Aortic smooth muscle cell (primary cell): ENCODE measurements at places on chromosomes 11 and 22. TPM values are rescaled to one million over a fixed set of nuclear protein-coding genes. Genes with fewer than 3 reads are reported as not detected.

The NDUFS3 gene
- 80.3 and 85.5 TPM in 2 replicates for total RNA-seq

The PANX3 gene
- total RNA-seq, result not detected in 2 replicates

The ART1 gene
- not detected in 2 replicates for total RNA-seq

The PATE2 gene
- total RNA-seq, result 0.13 and 0.44 TPM in 2 replicates

The APOL4 gene
- 0.13 and 0.37 TPM in 2 replicates for total RNA-seq

The GAS2L1 gene
- total RNA-seq, result 10.1 and 10.8 TPM in 2 replicates

The MMP1 gene
- total RNA-seq, result 1,928 and 6,091 TPM in 2 replicates

The ENTHD1 gene
- total RNA-seq, result not detected in 2 replicates

The TUB gene
- total RNA-seq, result 4.4 and 9.1 TPM in 2 replicates

The CNTF gene
- total RNA-seq, result 0.92 and 1.9 TPM in 2 replicates

The KIAA1671 gene
- 25.4 and 33.3 TPM in 2 replicates for total RNA-seq

The SHISAL1 gene
- total RNA-seq, result 5.7 and 9.4 TPM in 2 replicates

The MRGPRF gene
- 25.6 and 33.0 TPM in 2 replicates for total RNA-seq

The PKDREJ gene
- under 0.01 and 0.06 TPM in 2 replicates for total RNA-seq

The MYOD1 gene
- total RNA-seq, result not detected in 2 replicates

The CHORDC1 gene
- 20.6 and 24.2 TPM in 2 replicates for total RNA-seq

The OR8D2 gene
- total RNA-seq, result not detected in 2 replicates

The CBY1 gene
- total RNA-seq, result 19.2 and 20.9 TPM in 2 replicates

The HTR3A gene
- total RNA-seq, result not detected in 2 replicates

The NAV2 gene
- total RNA-seq, result 11.5 and 22.3 TPM in 2 replicates

The ZP1 gene
- total RNA-seq, result not detected in 2 replicates

The SERHL2 gene
- 4.7 and 6.6 TPM in 2 replicates for total RNA-seq

The CPT1B gene
- total RNA-seq, result 1.5 and 2.9 TPM in 2 replicates

The XNDC1N gene
- 5.5 and 5.7 TPM in 2 replicates for total RNA-seq

The LIN7C gene
- 64.9 and 69.4 TPM in 2 replicates for total RNA-seq

The PNPLA5 gene
- total RNA-seq, result not detected in 2 replicates

The CDKN1C gene
- total RNA-seq, result 0.40 and 0.87 TPM in 2 replicates

The LSP1 gene
- 6.7 and 18.2 TPM in 2 replicates for total RNA-seq

The BET1L gene
- total RNA-seq, result 18.6 and 20.2 TPM in 2 replicates

The TEF gene
- total RNA-seq, result 10.8 and 12.1 TPM in 2 replicates

The HEPHL1 gene
- not detected in 2 replicates for total RNA-seq

The OTOG gene
- not detected in 2 replicates for total RNA-seq

The CRYBB3 gene
- total RNA-seq, result not detected in 2 replicates

The PYGM gene
- total RNA-seq, result 1.3 and 1.4 TPM in 2 replicates

The MGAT3 gene
- 0.06 and 0.40 TPM in 2 replicates for total RNA-seq

The HEPN1 gene
- total RNA-seq, result not detected in 2 replicates

The OR10A2 gene
- total RNA-seq, result not detected in 2 replicates

The TYR gene
- total RNA-seq, result not detected in 2 replicates

The DBX1 gene
- total RNA-seq, result not detected in 2 replicates

The TRIM6 gene
- 2.9 and 3.9 TPM in 2 replicates for total RNA-seq

The GSTT2B gene
- 0.79 and 1.2 TPM in 2 replicates for total RNA-seq

The PC gene
- total RNA-seq, result 14.1 and 25.1 TPM in 2 replicates

The HBB gene
- not detected in 2 replicates for total RNA-seq

The MYEOV gene
- 1.2 and 2.5 TPM in 2 replicates for total RNA-seq

The POU2AF2 gene
- total RNA-seq, result not detected in 2 replicates

The SEC14L6 gene
- total RNA-seq, result 0.12 and 0.13 TPM in 2 replicates

The HIC2 gene
- total RNA-seq, result 1.6 and 2.0 TPM in 2 replicates

The OR4D9 gene
- total RNA-seq, result not detected in 2 replicates

The SMIM35 gene
- not detected in 2 replicates for total RNA-seq

The ZNF280B gene
- under 0.01 and 0.06 TPM in 2 replicates for total RNA-seq
